Femur (tissue), 1 donor: ENCODE measurements at places on chromosomes 6 and 20.

- DNase-seq, result no peak
Measured at GRCh38 chr6:2745246-2745645, 5.5 kb downstream of the MYLK4 start.

DNA sequence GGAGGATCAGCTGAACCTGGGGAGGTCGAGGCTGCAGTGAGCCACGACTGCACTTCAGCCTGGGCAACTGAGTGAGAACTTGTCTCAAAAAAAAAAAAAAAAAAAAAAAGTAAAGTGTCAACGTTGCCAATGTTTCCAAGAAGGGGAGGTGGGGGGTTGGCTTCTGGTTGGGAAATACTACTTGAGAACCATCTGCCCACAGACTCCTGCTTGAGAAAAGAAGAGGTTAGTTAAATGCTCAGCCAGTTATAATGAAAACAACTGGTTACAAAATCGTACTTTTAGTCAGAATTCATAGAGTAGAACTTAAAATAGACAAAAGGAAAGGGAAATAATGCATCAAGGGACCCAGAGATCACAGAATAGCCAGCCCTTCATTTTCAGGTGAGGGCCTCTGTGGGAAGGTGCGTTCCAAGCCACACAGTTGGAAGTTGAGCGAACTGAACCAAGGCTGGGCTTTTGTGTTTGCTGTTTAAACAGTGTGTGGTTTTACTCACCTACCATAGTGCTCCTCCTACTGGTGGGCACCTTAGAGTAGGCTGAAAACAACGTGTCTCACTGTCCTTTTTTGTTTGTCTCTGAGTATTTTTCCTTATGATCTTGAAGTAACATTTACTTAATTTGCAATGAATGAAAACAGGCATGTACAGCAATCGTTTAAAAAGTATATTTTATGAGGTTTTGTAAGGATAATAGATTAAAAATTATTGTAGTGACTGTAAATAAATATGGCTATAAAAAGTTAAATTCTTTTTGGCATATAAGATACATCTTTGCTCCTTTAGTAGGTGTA lies 200.7 kb downstream of the BCAS1 start:
- DNase-seq, result peak; percentile 56

GRCh38 chr6:37576336-37576737 lies 76.6 kb upstream of the CCDC167 start:
- no peak for DNase-seq

GRCh38 chr20:12467758-12468157 lies 541.0 kb upstream of the SPTLC3 start:
- no peak for DNase-seq

DNA sequence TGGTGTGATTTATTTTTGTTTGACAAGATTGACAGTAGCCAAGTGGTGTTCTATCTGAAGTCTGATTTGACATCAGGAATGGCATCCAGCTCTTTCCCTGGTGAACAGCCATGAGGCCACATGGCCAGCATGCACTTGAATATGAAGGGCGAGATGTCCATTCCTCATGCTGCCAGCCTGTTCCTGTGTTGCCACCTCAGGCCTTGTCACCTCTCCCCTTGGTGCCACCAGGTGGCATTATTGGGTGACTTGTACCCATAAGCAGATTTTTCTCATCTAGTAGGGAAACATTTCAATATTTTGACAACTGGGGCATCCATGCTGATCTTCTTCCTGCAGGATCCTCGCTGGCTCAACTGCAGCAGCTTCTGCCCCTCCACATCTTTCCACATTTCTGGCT lies 199.1 kb downstream of the ERMARD start:
- no peak for DNase-seq

GRCh38 chr6:84568971-84569370 lies 195.4 kb downstream of the TBX18 start:
- DNase-seq, result no peak

DNA sequence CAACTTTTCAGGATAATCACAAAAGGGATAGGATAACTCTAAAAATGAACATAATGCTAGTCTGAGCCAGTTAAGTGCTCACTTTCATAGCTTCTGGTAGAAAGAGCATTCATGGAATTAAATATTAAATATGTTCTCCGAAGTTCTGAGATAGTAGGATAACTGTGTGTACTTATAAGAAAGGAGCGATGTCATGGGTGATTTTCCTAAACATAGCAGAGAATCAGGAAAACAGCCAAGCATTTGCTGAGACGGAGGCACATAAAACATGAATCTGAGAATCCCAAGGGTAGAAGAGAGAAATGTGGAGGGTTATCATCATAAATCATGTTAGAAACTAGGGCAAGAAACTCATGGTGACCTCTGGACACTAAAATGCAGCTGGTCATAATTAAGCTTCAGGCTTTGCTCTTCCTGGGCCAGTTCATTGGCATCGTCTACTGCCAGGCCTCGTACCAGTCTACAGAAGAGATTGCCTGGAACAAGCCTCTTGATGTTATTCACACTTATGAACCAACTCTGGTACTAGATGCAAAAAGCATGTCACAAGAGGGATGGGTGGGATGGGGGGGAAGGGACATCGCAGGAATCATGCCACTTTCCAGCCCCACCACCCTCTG lies 436.6 kb downstream of the PRKN start:
- peak; percentile 47 for DNase-seq
